ENCODE measurements at places on chromosomes 7 and 10. TPM values are rescaled to one million over a fixed set of nuclear protein-coding genes. Genes with fewer than 3 reads are reported as not detected.

Gene TDRD1
- not detected for total RNA-seq

- DNase-seq = no peak
Measured at GRCh38 chr10:52954407-52954806, 181.8 kb upstream of the MBL2 start.

- peak; percentile 34 for DNase-seq
Measured at GRCh38 chr10:90047243-90047729, 345.9 kb downstream of the KIF20B start.

DNA sequence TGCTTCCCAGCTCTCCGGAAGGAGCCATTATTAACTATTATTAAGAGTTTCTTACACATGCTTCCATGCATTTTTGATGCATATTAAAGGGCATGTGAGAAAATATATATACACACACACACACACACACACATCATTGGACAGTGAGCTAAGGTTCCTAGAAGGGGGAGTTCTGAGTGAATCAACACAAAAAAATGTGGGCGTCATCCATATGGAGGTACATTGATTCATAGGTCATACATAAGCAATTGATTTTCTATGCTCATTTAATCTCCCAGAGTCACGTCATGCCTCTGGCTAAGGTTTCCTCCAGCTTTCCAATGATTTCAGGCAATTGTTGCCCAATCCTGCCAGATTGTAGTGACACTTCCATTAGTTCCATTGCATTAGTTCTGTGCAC is 269.4 kb downstream of the DNAJB9 start:
- no peak for DNase-seq

DNA sequence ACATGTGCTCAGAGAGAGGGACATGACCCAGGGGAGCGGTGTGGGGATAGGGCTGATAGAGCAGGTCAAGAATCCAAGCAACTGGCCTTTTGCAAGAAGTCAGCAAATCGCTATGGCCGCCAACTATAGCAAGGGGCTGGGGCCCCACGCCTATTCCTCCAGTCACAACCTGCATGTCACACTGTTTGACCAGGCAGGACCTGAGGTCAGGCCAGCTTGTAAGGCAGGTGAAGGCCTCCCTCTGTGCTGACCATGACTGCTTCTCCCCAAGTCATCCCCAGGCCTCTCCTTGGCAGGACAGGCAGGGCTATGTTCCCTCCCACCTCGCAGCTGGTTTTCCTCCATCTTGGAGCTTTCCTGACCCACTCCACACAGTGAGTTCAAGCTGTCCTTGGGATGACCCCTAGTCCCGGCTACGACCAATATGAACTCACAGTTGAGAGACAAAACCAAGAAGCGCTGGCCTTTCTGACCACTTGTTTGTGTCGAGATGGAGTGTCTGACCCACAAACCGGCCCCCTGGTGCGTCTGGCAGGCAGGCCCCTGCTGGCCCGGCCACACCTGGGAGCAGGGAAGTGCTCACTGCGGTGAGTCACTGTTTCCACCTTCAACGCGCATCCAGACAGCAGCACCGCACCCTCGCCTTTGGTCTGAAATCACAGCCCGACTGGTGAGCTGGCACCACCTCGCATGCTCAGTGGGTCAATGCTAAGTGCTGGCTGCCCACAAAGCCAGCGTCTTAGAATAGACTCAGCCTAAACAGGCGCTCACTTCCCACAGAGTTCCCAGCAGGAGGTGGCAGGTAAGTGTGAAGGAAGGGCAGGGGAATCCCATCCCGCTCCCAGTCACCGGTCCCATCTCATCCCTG is 81.4 kb downstream of the VWA2 start:
- DNase-seq = peak; percentile 97

DNA sequence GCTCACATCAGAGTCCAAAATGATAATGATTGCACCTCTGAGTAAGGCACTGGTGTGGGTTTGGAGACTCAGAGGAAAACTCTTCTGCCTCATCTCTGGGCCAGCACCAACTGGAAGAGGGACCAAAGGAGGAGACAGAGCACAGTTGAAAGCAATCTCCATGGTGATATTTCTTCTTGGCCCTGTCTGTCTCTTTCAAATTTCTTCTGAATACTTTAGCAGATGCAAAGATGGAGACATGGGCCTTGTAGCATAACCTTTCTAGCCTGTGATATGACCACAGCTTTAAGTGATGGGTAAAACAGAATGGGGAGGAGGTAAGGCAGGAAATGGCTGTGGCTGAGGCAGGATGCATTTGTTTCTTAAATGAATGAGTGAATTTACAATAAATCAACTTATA is 12.2 kb upstream of the GIMAP7 start:
- no peak for DNase-seq

Data from M059J (cell line).